ENCODE measurements at places on chromosomes 4 and X. TPM values are rescaled to one million over a fixed set of nuclear protein-coding genes. Genes with fewer than 3 reads are reported as not detected.
A peak's percentile ranks its signal among the peaks of the same experiment; 100 is the strongest.

GRCh38 chr4:173046818-173047217 lies 121.8 kb upstream of the GALNT7 start:
- no peaks in the 10 kb centered on the region for H3K36me3 ChIP-seq
- no peaks in the 10 kb centered on the region for H3K4me1 ChIP-seq
- no peak overlapping the region for H3K4me3 ChIP-seq
- DNase-seq = no peak
- no peak overlapping the region for H3K27ac ChIP-seq
- peaks cover 3% of the 10 kb centered on the region for H3K27me3 ChIP-seq

The ZNF711 gene
- 0.05 TPM for total RNA-seq

- H3K27ac ChIP-seq = no peak overlapping the region
- H3K27me3 ChIP-seq = no peaks in the 10 kb centered on the region
- H3K4me3 ChIP-seq = no peak overlapping the region
- H3K36me3 ChIP-seq = peaks cover 14% of the 10 kb centered on the region
- H3K4me1 ChIP-seq = 0 out of 2 replicates have a peak, but pooled peaks cover 7% of the 10 kb centered on the region
- peak; percentile 14 for DNase-seq
Measured at GRCh38 chr4:3145234-3145924, 70.9 kb downstream of the HTT start.

DNA sequence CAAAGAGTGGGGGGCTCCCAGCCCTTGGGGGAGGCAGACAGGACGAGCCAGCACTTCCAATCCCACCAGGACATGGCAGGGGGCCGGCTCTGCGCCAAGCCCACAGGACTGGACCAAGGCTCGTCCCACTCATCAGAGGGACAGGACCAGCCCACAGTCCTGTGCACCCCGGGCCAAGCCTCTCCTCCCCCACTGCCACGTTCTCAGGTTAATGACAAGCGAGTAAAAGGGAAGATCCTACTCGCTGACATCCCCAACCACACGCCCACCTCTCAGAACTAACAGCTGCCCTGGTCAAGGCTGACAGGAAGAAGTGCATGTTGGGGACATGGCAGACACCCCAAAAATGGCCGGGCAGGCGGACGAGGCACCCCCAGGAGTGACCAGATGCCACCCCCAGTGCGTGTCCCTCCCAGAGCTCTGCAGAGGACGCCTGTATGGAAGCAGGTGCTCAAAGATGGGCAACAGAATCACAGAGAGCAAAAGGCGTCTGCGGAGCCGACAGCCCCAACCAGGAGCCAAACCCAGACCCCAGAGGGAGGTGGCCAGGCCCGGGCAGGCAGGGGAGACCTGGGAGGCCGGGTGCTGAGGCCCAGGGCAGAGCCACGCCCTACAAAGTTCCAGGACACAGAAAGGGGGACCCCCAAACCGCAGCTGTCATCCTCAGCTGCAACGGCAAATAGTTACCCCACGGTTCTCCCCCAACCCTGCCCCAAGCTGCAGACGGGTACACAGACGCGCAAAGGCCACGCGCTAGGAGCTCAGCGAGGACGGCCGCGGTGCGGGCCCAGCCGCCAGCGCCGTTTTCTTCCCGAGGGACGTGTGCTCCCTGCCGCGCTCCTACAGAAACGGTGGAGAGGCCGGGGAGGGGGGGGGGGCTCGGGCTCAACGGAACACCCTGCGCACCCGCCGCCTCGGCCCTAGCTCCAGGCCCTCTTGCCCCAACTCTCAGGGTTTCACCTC lies 1.7 kb downstream of the CTBP1 start:
- H3K27me3 ChIP-seq = peaks cover 2% of the 10 kb centered on the region
- DNase-seq = no peak
- peaks cover 19% of the 10 kb centered on the region for H3K36me3 ChIP-seq
- H3K4me3 ChIP-seq = peak overlapping the region; percentile 92
- peaks cover 13% of the 10 kb centered on the region for H3K4me1 ChIP-seq
- H3K27ac ChIP-seq = peak overlapping the region; percentile 87

GRCh38 chrX:124507246-124507645 lies 160.9 kb downstream of the SH2D1A start:
- peak overlapping the region; percentile 71 for H3K27ac ChIP-seq
- peak; percentile 55 for DNase-seq
- no peaks in the 10 kb centered on the region for H3K27me3 ChIP-seq
- no peak overlapping the region for H3K4me3 ChIP-seq
- H3K4me1 ChIP-seq = peaks cover 22% of the 10 kb centered on the region
- H3K36me3 ChIP-seq = no peaks in the 10 kb centered on the region

- H3K27me3 ChIP-seq = no peaks in the 10 kb centered on the region
- DNase-seq = no peak
- 0 out of 2 replicates have a peak, but pooled peaks cover 4% of the 10 kb centered on the region for H3K4me1 ChIP-seq
- no peak overlapping the region for H3K27ac ChIP-seq
Measured at GRCh38 chr4:2258091-2259035, 3.5 kb downstream of the MXD4 start.

DNA sequence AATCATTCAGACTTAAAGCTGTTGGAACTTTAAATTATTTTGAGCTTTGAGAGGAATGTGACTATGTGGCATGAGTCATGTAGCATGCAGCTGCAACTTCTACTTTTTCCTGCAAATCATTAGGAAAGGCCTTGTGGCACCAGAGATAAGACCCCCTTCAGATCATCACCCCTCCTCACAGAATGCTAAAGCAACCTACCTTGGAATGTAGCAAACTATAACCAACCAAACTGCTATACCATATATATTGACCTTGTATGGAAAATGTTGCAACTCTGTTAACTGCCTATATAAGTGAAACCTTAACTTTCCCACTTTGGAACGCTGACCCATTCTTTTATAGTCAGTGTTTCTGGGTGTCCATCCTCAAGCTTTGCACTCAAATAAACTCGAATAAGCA lies 32.0 kb downstream of the ATXN3L start:
- no peaks in the 10 kb centered on the region for H3K27me3 ChIP-seq
- peak overlapping the region; percentile 57 for H3K4me3 ChIP-seq
- peaks cover 5% of the 10 kb centered on the region for H3K36me3 ChIP-seq
- peak; percentile 25 for DNase-seq

The CNGA2 gene
- total RNA-seq = not detected

DNA sequence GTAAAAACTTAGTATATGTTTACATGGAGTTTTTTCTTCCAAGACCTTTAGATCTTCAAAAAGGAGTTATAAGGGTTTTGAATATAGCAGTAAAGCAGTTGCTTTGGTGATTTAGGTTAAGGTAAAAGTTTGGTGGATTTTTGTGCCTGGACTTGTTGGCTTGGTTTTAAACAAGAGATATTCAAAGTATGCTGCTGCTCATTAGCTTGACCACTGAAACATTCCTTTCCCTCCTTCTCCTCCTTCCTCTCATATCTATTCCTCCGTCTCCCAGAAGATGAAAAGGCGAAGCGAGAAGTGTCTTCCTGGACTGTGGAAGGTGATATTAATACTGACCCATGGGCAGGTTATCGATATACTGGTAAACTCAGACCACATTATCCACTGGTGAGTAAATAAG lies 38.4 kb downstream of the METAP1 start:
- peaks cover 40% of the 10 kb centered on the region for H3K4me1 ChIP-seq
- H3K4me3 ChIP-seq = peak overlapping the region; percentile 27
- DNase-seq = no peak
- H3K27me3 ChIP-seq = no peaks in the 10 kb centered on the region
- H3K36me3 ChIP-seq = peaks cover 56% of the 10 kb centered on the region
- H3K27ac ChIP-seq = peak overlapping the region; percentile 59

The DGAT2L6 gene
- not detected for total RNA-seq

GRCh38 chrX:125439194-125439849 lies 119.7 kb downstream of the TEX13C start:
- H3K36me3 ChIP-seq = no peaks in the 10 kb centered on the region
- no peak overlapping the region for H3K27ac ChIP-seq
- no peak for DNase-seq
- no peak overlapping the region for H3K4me3 ChIP-seq

- H3K36me3 ChIP-seq = no peaks in the 10 kb centered on the region
- no peak for DNase-seq
- H3K4me1 ChIP-seq = peaks cover 34% of the 10 kb centered on the region
- peak within 1 kb of the TSS; percentile 82 for H3K27ac ChIP-seq
- H3K4me3 ChIP-seq = peak within 1 kb of the TSS; percentile 92
Measured at GRCh38 chrX:119398974-119399771, at the start of gene SLC25A43. SLC25A43 (plus strand) TSS chrX:119399336; CDS start chrX:119399404, 68 bp downstream.

DNA sequence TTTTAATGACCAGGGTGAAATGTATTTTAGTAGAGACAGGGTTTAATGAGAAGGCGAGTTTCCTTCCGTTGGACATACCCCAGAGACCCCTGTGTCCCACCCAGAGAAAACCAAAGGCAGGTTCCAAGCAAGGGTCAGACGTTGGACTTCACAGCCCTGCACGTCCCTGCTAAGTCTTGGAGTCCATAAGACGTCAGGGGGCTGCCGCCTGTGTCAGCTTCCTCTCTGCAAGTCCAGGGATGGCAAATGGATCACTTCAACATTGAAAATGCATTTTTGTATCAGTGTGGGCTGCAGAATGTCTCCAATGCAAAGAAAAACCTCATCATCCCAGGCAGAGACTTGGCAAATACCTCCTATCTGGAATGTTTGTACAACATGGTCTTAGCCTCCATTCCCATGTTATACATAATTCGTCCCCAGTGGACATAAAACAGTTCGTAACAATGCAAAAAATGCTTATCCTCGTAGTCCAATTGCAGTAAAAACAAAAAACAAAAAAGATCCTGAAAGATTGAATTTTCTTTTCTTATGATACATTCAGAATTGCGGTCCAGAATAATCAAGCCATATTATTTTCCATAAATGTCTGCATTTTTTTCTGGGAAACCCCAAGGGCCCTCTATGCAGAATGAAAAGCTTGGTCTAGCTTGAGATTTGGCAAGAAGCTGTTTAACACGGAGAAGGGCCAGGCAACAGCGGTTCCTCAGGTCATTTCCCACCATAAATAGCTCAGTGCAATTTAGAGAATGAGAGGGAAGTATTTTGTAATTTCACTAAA lies 190.9 kb downstream of the SHOX start:
- peaks cover 5% of the 10 kb centered on the region for H3K36me3 ChIP-seq
- DNase-seq = no peak
- H3K27ac ChIP-seq = no peak overlapping the region
- peaks cover 2% of the 10 kb centered on the region for H3K27me3 ChIP-seq
- peaks cover 22% of the 10 kb centered on the region for H3K4me1 ChIP-seq
- H3K4me3 ChIP-seq = no peak overlapping the region

DNA sequence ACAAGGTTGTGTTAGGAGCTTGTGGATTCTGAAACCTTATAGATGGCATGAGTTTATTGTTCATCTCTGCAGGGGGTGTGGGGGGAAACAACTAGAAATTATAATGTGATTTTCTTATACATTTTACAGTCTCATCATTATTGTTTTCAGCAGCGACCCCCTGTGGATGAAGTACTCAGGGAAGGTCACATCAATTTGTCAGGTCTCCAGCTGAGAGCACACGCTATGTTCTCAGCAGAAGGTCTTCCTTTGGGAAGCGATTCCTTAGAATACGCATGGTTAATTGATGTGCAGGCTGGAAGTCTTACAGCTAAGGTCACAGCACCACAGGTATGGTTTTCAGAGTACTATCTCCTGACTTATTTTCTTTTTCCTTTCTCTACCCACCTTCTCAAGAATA lies 72.2 kb downstream of the BLTP1 start:
- H3K4me1 ChIP-seq = no peaks in the 10 kb centered on the region
- no peaks in the 10 kb centered on the region for H3K27me3 ChIP-seq
- DNase-seq = no peak
- no peak overlapping the region for H3K27ac ChIP-seq
- no peak overlapping the region for H3K4me3 ChIP-seq

GRCh38 chr4:112181358-112182000 lies 36.2 kb downstream of the FAM241A start:
- peaks cover 7% of the 10 kb centered on the region for H3K4me1 ChIP-seq
- H3K36me3 ChIP-seq = no peaks in the 10 kb centered on the region
- no peaks in the 10 kb centered on the region for H3K27me3 ChIP-seq
- no peak for DNase-seq
- no peak overlapping the region for H3K27ac ChIP-seq

The PPP2R3B gene
- total RNA-seq = 16.0 TPM

- no peaks in the 10 kb centered on the region for H3K4me1 ChIP-seq
- no peaks in the 10 kb centered on the region for H3K27me3 ChIP-seq
- no peak overlapping the region for H3K27ac ChIP-seq
- no peaks in the 10 kb centered on the region for H3K36me3 ChIP-seq
- no peak for DNase-seq
- H3K4me3 ChIP-seq = no peak overlapping the region
Measured at GRCh38 chrX:130909469-130910136, 6.6 kb upstream of the ENOX2 start.

DNA sequence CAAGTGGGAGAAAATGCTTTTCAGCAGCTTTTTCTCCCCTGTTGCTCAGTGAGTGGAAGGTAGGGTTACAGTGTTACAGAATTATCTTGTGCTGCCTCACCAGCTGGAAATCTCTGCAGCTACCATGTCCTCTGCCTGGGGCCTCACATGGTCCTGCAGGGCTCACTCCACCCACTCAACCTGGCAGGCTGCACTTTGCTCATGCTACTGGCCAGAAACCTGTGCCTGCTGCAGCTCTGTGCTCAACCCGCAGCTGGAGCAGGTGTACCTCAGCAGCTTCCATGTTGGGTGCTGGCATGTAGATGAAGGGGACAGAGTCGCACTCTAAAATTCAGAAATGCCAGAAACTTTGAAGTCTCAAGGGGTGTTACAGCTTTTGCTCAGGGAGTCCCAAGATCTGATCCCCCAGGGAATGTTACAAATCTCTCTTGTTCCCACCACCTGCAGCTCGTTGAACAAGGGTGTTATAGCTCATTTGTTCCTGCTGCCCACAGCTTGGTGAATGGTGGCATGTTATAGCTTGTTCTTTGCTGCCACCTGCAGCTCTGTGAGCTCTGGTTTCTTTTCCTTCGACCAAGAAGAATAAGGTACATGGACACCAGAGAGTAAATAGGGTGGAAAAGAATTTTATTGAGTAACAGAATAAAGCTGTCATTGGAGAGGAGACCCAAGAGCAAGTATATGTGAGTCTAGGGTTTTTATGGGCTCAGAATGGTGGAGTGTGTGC lies 845.8 kb downstream of the TECRL start:
- DNase-seq = no peak
- H3K27ac ChIP-seq = no peak overlapping the region
- H3K36me3 ChIP-seq = no peaks in the 10 kb centered on the region
- H3K4me1 ChIP-seq = no peaks in the 10 kb centered on the region
- H3K4me3 ChIP-seq = no peak overlapping the region

DNA sequence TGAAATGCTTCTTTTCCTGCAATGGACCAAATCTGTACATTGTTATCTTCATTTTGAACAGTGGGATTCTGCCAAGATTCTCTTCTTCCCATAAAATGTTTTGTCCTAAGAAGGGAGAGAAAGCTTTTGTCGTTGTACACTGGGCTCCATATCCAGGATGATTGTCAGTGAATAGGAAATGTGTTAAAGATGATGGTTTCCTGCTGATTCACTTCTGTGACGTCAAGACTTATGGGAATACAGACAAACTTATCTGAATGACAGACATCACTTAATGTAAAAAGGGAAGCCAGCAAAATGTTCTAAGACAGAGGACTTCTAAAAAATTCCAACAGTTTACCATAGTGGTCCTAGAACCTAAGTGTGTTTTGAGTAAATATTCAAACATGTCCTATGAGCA lies 53.7 kb upstream of the HPF1 start:
- no peak overlapping the region for H3K27ac ChIP-seq
- no peaks in the 10 kb centered on the region for H3K36me3 ChIP-seq
- peaks cover 15% of the 10 kb centered on the region for H3K27me3 ChIP-seq
- H3K4me1 ChIP-seq = peaks cover 8% of the 10 kb centered on the region
- DNase-seq = no peak
- no peak overlapping the region for H3K4me3 ChIP-seq
